GM12892 (cell line): ENCODE measurements at places on chromosomes 7 and 10.

DNA sequence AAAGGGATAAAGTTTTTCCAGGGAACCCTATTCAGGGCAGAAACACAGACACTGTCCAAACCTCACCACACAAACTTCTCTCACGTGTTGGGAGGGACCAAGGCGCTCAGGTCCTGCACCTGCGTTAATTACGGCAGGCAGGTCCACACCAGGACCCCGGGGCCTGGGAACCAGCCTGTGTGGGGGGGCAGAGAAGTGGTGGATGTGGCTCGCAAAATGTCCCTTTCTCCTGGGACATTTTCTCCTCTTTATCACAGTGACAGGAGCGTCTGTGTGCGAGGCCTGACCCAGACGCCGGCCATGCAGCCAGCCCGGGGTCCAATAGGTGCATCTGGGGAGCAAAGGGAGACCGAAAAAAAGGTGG, 73.4 kb upstream of the ZNF722 start:
- DNase-seq, result no peak

DNA sequence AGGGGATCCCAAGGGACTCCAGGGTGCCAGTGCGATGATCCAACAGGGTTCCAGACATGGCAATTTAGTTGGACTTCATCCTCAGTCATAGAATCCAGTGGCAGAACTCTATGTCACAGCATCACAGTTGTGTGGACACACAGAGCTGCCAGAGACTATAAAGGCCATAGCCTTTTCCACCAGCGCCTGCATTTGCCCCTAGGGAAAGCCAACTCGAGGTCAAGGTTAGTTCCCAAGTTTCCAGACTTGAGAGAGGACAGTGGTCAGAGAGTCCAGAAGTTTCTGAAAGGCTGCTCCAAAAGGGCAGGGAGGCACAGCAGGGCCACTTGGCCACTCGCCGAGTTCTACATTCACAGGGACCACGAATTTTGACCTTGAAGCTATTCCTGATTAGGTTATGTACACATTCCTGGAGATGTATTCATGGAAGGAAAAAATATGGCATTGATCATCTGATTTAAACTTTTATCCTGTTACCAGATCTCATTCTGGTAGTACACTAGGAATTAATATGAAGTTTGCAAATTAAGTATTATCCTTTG, 170.1 kb downstream of the KCNMA1 start:
- no peak for DNase-seq

GRCh38 chr7:142523821-142524460, 225.3 kb upstream of the PRSS1 start:
- no peak for DNase-seq

DNA sequence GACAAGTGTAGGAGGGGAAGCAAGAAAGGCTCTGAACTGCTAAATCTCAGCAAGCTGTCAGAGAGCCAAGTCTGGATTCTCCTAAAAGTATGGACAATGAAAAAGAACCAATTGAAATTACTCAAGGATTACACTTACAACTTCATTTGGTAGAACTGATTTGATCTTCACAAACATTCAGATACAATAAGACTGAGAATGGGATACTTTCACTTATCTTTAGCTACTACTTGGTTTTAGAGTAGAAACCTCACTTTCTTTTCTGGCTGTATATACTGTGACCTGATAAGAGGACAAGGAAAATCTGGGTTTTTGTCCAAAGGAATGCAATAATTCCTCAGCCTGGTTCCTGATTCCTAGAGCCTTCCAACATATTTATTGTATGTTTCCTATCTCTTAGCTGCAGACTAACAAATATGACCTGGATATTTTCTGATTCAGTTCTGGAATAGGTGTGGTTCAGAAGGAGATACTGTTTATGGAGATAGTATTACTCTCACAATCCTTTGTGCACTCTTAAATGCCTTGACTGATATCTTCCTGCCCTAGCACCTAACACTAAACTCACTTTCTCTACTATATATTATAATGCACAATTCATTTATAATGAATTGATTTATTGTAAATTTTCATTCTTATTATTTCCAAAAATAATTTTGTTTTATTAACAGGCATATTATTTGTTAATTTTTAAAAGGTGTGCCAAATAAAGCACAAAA, 7.3 kb downstream of the SEMA3A start:
- DNase-seq, result no peak

DNA sequence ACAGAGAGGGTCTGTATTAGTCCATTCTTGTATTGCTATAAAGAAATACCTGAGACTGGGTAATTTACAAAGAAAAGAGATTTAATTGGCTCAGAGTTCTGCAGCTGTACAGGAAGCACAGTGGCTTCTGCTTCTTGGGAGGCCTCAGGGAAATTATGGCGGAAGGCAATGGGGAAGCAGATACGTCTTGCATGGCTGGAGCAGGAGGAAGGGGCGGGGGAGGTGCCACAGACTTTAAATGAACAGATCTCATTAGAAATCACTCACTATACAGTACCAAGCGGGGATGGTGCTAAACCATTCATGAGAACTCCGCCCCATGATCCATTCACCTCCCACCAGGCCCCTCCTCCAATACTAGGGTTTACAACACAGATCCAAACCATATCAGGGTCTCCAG, 3.7 kb upstream of the CALU start:
- DNase-seq, result no peak

- DNase-seq, result no peak
Observed at GRCh38 chr10:33655921-33656320, 321.5 kb upstream of the NRP1 start.
